ENCODE measurements at places on chromosomes 5 and 9.

DNA sequence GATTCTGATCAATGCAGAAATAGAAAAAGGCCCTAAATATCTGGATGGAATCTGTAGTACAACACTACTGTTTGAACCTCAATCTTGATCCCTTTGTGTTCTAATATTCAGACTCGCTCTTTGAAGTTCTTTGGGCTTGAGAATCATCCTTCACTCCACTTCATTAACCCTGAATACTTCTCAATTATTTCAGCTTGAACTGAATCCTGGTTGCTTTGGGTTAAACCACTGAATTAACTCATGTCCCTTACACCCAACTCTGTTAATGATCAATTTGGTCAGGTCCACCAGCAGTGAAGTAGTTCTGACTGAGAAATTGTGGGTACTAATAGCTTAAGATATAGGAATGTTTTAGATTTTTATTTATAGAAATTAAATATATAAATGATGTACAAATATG is 1707.2 kb upstream of the ACO1 start:
- no peak for DNase-seq

DNA sequence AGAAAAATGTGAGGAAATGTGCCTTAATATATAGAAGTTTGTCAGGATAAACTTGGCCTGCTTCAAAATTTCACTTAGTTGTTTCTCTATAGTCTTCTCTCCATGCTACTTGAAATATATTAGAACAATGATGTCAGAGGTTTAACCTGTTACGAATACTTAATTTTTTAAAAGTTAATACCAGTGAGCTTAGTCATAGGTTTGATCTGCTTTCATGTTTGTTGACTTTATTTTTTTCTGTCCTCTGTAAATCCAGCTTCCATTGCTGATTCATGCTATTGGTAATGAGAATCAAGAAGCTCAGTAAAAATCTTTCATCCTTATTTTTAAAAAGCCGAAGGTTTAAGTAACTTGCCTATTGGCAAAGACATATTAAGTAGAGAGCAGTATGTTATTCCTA is 27.9 kb downstream of the BDP1 start:
- DNase-seq = no peak

GRCh38 chr9:121358751-121359150 is 11.3 kb downstream of the STOM start:
- no peak for DNase-seq

GRCh38 chr9:20624201-20625002 is 2.1 kb upstream of the MLLT3 start:
- peak; percentile 32 for DNase-seq

GRCh38 chr5:78530342-78531096 is 118.1 kb downstream of the LHFPL2 start:
- DNase-seq = no peak

DNA sequence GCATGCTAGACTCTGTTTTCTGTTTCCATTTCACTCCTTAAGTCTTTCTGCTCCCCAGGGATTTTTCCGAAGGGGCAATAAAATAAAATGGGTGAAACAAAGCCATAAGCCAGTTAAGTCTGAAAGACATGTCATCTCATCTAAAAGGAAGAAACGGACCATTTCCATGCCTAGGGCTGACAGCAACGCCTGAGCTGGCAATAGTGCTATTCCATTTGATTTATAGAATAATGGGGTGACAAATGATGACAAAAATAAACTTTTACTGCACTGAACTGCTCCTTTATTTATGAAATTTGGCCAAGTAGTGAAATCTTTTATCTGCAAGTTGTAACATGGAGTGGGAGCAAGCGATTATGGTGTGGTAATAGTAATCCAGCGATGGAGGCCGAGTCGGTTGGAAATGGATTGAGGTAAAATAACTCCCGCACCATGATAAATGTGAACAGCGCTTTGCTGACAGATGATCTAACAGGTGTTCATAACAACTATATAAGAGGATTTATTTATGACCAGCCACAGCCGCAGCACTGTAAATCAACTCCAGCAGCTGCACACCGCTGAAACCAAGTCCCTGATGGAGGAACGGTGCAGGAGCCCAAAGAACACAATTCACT is 219.8 kb upstream of the TBCA start:
- DNase-seq = no peak

GRCh38 chr5:13745508-13745907 is 199.0 kb downstream of the DNAH5 start:
- peak; percentile 12 for DNase-seq

DNA sequence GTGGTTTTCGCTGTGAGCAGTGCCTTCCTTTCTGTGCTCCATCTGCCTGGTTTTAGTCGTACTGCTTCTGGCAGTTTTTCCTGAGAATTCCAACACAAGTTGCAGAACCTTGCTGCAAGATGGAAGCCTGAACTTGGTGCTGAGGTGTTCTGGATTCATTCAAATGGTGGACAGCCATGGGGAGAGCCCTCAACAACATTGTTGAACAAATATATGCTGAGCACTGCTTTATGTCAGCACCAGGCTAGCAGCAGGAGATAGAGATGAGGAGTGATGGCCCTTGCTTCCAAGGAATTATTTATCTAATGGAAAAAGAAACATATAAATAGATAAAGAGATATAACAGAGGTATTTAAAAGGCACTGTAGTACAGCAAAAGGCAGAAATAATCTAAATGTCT is 7.3 kb upstream of the RPS6 start:
- no peak for DNase-seq

- no peak for DNase-seq
Measured at GRCh38 chr5:1875281-1875842, 7.4 kb downstream of the IRX4 start.

- DNase-seq = peak; percentile 47
Measured at GRCh38 chr9:16828340-16829281, 41.9 kb downstream of the BNC2 start.

DNA sequence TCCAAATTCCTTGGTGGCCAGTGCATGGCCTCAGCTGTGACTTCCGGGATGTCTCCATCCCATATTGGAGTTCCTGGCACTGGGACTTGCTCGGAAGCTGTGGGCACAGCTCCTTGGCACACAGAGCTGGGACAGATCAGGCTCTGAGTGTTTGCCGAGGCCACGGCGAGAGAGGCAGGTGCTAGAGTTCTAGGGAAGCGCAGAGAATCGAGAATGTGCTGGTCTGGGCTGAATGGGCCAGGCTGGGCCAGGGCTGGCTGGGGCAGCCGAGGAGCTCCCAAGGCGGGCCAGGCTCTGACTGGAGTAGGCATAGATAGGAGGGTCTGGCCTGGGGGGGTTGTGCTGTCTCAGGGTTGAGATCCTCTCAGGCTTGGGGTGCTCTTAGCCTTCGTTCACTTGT is 45.4 kb downstream of the HMCN2 start:
- DNase-seq = no peak

DNA sequence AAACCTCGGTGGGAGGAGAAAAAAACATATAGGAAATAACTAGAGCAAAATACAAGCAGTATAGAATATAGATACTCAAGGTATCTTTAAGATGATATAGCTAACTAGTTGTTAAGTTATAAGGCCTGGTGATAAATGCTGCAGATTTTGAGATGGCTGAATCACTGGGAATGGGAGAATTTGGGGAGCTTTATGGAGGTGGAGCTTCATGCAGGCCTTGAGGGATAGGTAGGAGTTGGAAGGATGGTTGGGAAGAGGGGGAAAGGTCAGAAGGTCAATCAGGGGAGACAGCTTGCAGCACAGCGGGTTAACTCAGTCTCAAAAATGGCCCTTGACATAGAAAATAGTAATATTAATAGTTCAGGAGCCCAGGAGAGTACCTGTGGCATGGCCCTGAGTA is 34.8 kb downstream of the RAI14 start:
- no peak for DNase-seq

- DNase-seq = no peak
Measured at GRCh38 chr5:169979871-169980270, 424 bp downstream of the INSYN2B start.

- DNase-seq = no peak
Measured at GRCh38 chr5:1806974-1807373, 5.8 kb downstream of the NDUFS6 start.

DNA sequence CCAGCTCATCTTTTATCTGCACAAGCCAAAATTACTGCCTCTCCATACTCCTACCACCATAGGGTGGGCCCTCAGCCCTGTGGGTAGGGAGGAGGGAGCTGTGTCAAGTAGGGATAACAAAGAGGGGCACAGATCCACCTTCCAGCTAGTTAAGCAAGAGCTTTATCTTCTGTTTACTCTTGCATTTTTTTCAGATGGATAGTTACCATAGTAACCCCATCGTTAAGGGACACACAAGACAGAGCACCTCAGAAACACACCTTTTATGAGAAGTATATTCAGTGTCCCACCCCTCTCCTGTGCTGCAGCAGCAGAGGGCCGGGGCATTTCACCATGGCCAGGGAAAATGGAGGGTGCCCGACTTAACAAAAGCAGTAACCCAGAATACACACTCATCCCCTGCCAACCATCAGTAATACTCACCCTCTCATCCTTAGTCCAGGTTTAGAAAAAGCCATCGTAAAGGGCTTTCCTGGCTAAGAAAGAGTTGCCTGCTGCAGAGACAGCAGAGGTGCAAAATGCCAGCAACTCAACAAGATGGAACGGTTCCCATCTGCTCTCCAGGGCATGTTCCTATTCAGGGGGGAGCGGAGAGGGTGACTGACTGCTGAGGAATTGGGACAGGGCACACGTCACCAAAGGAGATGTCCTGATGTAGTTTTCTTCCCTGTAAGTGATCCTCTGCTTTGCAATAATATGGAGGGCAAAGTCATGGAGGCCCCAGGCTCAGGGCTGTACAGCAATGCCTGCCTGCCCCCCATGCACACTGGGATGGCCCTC is 25.1 kb downstream of the MACROH2A1 start:
- no peak for DNase-seq

- no peak for DNase-seq
Measured at GRCh38 chr9:95505717-95506427, 10.9 kb downstream of the PTCH1 start.

DNA sequence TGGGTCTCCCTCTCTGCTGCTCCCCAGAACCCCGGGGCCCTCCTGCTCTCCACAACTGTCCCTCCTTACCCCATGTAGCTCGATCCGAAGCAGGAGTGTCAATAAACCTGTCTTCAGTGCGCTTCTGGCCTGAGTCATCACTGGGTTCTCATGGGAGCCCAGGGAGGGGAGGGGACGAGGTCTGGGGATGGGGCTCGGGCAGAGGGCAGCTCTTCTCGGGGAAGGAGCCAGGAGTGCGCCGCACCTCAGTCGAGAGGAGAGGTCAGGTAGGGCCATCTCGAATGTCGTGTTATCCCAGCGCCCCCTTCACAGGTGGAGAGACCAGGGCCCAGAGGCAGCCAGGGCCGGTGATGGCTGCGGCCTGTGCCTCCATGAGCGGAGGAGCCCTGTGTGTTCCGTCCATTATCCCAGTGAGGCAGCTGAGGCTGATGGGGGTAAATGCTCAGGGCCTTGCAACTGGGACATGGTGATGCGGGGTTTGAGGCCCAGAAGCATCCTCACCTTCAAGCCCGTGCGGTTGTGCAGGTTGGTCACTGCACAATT is 52.1 kb downstream of the LRSAM1 start:
- DNase-seq = no peak

GRCh38 chr5:122366501-122366900 is 54.5 kb downstream of the SNCAIP start:
- DNase-seq = no peak

- DNase-seq = peak; percentile 7
Measured at GRCh38 chr5:69271376-69271775, 36.7 kb downstream of the CDK7 start.

DNA sequence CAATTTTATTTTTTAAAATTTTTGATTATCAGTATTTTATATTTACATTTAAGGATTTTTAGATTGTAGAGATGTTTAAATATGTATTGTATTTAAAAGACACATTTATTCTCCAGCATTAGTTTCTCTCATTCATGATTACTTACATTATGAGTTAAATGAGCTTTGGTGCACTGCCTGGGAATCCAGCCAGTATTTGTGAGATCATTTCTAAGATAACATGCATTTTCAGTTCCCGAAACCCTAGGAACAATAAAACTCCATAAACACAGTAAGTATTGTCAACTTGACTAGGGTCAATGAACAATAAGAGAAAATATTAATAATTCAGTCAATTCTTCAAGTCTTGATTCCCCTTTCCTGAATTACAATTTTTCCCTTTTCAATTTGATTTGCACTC is 403.3 kb downstream of the PLK2 start:
- DNase-seq = no peak

DNA sequence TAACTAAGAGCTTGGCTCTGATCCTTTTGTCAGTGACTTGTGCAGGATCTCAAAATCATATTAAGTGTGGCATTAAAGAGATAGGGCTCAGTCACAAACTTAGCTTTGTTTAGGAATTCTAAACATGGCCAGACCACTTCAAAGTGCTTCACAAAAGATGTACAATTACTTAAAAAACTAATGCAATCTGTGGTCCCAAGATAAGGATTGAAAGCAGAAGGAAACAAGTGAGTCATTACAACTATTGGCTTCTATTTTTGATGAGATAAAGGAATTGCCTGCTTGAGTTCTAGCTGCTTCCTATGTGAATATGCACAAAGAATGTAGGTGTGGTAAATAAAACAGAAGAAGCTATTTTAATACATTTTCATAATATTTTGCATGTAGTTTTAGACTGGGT is 44.9 kb upstream of the SLC12A2 start:
- DNase-seq = no peak

- DNase-seq = no peak
Measured at GRCh38 chr5:117461966-117462365, 887.3 kb upstream of the SEMA6A start.

DNA sequence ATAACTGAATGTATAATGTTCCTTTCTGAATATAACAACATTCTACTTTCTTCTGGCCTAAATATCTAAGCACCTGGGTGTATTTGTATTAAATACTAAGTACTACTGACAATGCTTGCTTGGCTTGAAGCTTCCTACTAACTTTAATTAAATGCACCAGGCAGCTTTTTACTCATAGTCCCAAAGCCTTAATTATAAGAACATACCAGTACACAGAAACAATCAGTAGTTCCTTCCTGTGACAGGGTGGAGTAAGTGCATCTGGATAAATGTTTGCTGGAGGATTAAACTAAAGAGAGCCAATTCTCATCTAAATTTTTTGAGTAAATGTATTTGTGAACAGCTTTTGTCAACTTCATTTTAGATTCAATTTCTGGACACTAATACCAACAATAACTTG is 558.6 kb upstream of the SEMA6A start:
- DNase-seq = no peak

DNA sequence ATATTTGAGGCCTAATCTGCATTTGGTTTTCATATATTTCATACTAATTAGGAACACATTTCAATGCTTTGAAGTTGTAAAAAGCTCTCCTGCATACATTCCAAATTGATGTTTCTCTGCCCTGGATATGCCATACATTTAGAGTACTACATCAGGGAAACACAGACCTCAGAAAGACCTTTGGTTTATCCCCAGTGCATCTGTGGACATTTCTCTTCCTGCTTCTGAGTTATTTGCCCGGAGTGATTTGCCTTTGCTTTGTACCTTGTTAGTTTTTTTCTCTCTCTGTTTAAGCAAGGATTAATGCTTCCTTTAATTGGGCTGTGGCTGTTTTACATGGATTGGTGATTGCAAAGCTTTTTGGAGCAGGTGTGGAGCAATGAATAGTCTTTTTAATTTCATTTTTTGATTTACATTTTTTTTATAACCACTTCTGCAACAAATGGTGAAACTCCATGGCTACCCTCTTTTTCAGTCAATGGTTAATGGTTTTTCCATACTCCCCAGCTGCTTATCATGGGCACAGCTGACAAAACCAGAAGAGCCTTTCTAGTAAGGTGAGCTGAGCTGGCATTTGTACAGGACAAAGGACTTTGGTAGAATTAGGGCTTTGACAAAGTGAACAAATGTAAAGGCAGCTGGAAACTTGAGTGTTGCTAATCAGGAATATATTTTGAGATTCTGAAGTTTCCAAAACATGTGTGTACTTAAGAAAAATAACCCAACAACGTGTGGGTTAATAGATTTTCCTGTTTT is 54.2 kb downstream of the ZSWIM6 start:
- DNase-seq = no peak

GRCh38 chr5:52735139-52735538 is 52.6 kb upstream of the ITGA1 start:
- no peak for DNase-seq

Measured in AG09319 (cell line).